ENCODE measurements at places on chromosomes 13 and 19.

DNA sequence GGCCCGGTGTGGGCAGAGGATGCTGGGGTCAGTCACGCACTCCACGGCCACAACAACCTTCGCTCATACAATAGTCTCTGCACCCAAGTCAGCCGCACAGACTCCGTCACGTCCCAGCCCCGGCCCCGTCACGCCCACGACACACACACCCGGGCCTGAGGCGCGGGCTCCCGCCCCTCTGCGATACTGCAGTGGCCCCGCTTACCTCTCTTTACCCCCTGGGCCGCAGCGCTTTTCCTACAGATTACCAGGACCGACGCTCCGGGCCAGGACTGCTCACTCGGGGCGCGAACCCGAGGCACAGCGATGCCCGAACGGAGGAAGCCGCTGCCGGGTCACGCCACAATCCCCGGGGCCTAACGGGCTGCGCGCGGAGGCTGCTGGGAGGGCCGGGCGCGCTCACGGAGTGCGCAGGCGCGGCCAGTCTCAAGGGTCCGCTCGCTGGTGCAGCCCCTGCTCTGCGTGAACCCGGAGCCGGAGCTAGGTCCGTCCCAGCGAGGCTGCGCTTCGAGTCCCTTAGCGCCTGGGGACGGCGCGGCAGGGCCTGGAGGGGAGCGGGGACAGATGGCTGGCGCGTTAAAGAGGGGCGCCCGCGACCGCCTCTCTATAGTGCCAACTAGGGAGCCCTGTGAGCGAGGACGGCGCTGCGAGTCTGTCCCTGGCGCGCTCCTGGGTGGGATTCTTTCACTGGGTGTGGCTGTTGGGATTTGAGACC lies at the start of gene ZFP82:
TSS of gene ZFP82 (minus strand) at position 358 of the 715 bp plus-strand sequence. CDS start 8,855 bp downstream, outside the sequence.
- no peaks in the 10 kb centered on the region for H3K36me3 ChIP-seq
- peak within 1 kb of the TSS; percentile 46 for H3K4me3 ChIP-seq
- H3K27me3 ChIP-seq = no peaks in the 10 kb centered on the region
- peak within 1 kb of the TSS; percentile 73 for H3K27ac ChIP-seq

GRCh38 chr19:14146789-14147216 lies 10.4 kb upstream of the ASF1B start:
- H3K4me1 ChIP-seq = peaks cover 36% of the 10 kb centered on the region
- H3K36me3 ChIP-seq = peaks cover 4% of the 10 kb centered on the region
- no peaks in the 10 kb centered on the region for H3K27me3 ChIP-seq
- no peak for DNase-seq
- no peak overlapping the region for H3K27ac ChIP-seq

DNA sequence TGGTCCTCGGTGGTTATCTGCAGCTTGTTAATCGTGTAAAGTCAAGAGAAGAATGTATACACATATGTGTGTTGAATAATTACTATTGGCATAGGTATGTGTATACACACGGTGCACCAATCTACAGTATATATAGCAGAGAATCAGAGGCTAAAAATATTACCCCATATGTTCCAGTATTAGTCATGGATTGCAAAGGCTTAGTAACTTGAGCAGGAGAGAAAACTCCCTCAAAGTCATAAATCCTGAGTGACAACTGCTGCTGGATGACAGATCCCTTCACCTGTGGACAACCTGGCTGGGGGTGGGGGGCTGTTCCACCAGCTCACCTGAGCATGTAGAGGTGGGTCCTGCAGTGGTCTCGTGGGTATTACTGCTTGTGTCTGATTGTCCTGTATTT lies 185.0 kb downstream of the ZNF536 start:
- H3K36me3 ChIP-seq = no peaks in the 10 kb centered on the region
- no peak overlapping the region for H3K27ac ChIP-seq
- no peak overlapping the region for H3K4me3 ChIP-seq
- no peak for DNase-seq

DNA sequence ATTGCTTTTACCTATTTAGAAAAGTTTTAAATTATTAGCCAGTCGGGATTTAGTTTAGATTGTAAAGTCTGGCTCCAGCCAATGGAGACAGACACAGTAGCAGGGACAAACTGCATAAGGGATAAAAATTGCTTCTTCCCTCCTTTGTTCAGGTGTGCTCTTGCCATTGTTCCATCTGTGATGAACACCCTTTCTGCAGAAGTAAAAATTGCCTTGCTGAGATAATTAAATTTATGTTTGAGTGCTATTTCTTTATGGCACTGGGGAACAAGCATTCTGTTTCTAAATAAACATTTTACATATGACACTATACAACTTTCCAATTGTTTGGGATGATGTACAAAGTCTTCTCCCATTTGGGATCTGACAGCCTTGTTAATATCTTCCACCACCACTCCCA lies 18.0 kb downstream of the OR7C2 start:
- H3K36me3 ChIP-seq = no peaks in the 10 kb centered on the region
- no peaks in the 10 kb centered on the region for H3K27me3 ChIP-seq

Measured in K562 (cell line).